ENCODE measurements at places on chromosomes 1 and 21.

DNA sequence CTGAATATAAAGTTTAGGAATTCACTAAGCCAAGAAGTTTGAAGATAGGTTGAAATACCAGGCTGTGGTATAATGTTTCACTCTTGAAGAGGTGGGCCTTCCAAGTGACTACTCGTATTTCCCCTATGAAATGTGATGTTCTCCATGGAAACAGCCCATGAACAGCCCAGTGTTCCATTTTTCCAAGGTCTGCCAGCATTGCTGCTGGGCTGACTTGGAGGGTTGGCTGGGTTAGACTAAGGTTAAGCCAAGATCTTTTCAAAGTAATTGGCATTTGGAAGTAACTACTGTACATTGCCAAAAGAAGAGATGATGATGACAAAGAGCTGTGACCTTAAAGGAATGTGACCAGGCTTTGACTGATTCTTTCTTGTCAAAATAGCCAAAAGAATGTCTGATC, 73.8 kb downstream of the RPE65 start:
- DNase-seq, result no peak

- peak; percentile 85 for DNase-seq
Measured at GRCh38 chr1:1891349-1892078, 627 bp upstream of the GNB1 start.

DNA sequence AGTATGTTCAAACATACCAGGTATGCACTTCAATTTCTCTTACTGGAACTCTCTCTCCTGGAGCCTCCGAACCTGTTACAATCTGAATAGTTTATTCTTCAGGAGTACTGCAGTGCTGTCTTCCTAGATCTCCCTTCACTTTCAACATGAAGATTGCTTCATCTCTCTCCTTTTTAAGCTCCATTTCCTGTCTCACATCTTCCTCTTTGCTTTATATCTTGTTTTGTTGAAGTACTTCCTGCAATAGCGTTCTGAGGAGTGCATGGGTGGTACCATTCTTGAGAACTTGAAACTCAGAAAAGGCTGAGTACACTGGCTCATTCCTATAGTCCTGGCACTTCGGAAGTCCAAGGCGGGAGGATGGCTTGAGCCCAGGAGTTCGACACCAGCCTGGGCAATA, 15.7 kb upstream of the C1orf146 start:
- DNase-seq, result no peak

- no peak for DNase-seq
Measured at GRCh38 chr1:161242313-161242712, 4.3 kb upstream of the NR1I3 start.

Measured in CD4-positive, alpha-beta T cell treated with Interleukin-15 for 1 hour (primary cell).